ENCODE measurements at places on chromosomes 11 and 22.

DNA sequence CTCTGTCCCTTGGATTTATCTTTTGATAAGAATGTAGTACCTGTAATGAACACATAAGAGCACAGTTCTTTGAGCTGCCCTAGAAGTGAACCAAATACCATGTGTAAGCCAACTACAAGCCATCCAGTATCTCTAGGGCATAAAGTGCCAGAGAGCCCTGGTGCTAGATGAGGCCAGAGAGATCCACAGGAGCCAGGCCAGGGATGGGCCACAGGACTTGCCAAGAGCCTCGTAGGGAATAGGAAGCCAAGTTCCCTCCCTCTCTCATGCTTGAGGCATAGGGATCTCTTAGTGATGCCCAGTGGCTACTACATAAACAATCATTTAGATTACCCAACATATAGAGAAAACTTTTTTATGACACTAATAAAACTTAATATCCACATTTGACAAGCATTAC, 64.8 kb upstream of the FAR1 start:
- DNase-seq = no peak

- peak; percentile 64 for DNase-seq
Observed at GRCh38 chr22:19717691-19718455, 3.6 kb downstream of the SEPTIN5 start.

DNA sequence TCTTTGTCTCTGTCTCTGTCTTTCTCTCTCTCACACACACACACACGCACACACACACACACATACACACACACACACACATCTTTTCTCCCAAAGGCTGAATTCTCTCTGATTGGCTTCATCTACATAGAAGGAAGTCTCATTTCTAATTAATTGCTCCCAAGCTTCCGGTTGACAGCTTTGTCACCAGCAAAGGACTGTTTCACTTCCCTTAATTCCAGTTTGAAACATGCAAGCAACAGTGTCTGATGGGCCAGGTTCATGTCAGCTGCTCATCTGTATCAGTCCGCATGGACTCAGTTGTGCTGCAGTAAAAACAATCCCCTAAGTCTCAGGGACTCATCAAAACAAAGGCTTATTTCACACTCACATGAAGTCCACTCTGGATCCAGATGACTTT, 16.2 kb upstream of the PVALB start:
- DNase-seq = no peak

GRCh38 chr11:19409307-19409706, 168.6 kb upstream of the E2F8 start:
- DNase-seq = no peak

- DNase-seq = no peak
Observed at GRCh38 chr11:20563866-20564265, 35.5 kb upstream of the SLC6A5 start.

DNA sequence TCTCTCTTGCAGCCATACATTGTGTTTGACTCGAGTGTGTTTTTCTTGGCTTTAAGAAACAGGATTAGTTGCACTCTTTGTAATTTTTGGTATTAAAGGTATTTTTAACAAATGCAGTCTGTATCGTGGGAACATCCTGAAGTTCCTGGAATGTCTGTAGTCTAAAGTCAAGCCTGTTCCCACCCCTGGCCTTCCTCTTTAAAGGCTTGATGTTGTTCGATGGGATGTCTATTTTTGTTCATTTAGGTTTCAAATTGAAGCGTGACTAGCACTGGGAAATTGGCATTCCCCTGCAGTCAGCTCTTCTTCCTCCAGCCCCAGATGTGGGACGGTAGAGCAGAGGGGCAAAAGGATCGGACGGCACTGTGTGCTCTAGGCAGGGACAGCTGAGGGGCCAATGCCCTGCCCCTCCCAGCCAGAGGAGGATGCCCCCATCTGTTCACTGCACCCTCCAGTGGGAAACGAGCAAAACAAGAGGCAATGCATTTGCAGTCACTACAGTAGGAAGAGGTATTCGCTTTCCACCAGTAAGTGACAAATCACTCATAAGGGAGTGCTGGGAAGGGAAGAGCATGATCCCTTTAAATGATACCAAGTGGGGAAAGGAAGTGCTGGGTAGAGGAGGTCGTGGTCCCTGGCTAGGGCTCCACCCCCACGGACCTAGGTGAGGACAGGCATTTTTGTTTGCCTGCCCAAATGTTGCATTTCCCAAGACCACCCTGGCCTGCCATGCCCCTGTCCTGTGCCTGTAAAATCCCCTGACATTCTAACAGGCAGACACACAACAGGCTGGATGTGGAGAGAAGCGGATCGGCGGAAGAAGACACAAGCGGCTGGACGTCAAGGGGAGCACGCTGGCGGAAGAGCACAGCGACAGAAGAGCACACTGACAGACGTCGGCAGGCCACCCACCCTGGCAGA, 47.4 kb upstream of the SEPTIN5 start:
- DNase-seq = no peak

GRCh38 chr11:66674964-66675602, 2.6 kb downstream of the RBM4B start:
- no peak for DNase-seq

DNA sequence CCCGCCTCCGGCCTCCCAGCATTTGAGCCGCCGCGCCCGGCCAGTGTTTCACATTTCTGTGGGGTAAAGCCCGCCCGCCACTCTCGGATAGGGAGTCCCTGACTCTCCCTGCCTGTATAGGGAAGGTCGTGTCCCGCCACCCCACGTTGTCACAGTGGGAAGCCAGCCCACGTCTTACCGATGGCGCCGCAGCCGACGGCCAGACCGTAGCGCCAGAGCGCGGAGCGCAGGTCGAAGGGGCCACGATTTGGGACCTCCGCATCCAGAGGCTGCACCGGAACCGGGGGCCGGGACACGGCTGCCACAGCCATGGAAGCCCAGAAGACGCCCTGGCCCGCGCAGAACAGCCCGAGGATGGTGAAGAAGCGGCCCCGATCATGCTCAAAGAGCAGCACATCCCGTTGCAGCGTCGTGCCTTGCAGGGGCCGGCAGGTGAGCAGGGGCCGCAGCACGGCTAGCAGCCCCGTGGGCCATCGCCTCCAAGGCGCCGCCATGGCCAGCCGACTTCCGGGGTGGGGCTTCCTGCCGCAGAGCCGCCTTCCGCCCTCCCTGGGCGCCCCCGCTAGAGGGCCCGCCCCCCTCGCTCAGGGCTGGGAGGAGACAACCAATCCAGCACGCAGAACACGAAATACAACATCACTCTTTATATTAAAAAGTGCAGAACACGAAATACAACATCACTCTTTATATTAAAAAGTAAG, at the start of gene TMEM223:
TSS of gene TMEM223 (minus strand) at position 506 of the 701 bp plus-strand sequence. CDS start at position 494, 12 bp downstream.
- peak; percentile 94 for DNase-seq

- no peak for DNase-seq
Observed at GRCh38 chr11:92311616-92312449, 87.2 kb downstream of the FAT3 start.

GRCh38 chr11:5684646-5685362, at the start of gene TRIM5:
Gene TRIM5, minus strand, starts transcription at chr11:5685074. Its CDS starts 4,897 bp downstream, at chr11:5680177.
- DNase-seq = peak; percentile 93

DNA sequence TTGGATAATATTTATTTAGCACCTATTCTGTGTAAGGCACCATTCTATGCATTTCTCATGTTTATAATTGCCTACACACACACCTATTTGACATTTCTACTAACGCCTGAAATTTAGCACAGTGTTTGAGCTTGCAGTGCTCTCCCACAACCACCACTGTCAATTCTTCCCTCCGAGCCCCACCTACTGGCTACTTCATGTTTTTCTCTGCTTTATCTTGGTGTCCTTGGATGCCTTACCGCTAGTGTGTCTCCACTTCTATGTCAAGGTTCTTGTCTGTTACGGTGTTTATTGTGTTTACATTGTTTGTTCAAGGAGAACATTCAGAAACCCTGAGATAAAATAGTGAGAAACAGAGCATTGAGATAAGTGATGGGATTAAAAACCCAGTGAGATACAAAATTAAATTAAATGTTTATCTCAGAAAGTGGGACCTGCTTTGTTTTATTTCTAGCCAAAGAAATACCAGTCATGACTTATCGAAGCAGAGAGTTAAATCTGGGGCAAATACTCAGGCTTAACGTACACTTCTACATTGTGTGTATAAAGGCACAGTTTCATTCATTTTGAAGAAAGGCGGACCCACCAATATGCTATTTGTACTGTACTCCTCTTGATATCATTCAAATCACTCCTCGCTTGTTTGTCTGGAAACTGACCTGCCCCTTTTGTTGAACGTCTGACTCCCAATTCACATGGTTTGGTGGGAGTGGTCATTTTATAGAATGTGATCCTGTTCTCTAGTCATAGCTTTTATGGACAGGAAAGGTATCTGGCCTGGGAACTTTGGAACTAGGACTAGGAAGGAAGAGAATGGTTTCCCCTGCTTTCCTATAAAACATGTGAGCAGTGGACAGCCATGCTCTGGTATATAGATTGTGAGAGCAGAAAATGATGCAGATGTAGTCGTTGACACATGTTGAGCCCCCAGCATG, 39.2 kb upstream of the SLC36A4 start:
- no peak for DNase-seq

- DNase-seq = no peak
Observed at GRCh38 chr11:105046898-105047579, 1.9 kb upstream of the CARD16 start.

- DNase-seq = peak; percentile 78
Observed at GRCh38 chr11:35141571-35141971, 2.6 kb downstream of the CD44 start.

GRCh38 chr11:11421509-11421908, 68.5 kb upstream of the CSNK2A3 start:
- DNase-seq = no peak

GRCh38 chr11:130580891-130581492, 132.5 kb downstream of the ADAMTS15 start:
- no peak for DNase-seq

GRCh38 chr11:5229356-5229755, 2.5 kb upstream of the HBB start:
- no peak for DNase-seq

Data from tibial artery (tissue), 4 donors.